Fibroblast of skin of right quadriceps (primary cell): ENCODE measurements at places on chromosomes 2 and 18.

- DNase-seq, result no peak
These were observed 38.7 kb downstream of the MTCL1 start for GRCh38 chr18:8744038-8744437.

GRCh38 chr2:230266638-230267037 is 41.1 kb downstream of the SP140 start:
- DNase-seq, result no peak

DNA sequence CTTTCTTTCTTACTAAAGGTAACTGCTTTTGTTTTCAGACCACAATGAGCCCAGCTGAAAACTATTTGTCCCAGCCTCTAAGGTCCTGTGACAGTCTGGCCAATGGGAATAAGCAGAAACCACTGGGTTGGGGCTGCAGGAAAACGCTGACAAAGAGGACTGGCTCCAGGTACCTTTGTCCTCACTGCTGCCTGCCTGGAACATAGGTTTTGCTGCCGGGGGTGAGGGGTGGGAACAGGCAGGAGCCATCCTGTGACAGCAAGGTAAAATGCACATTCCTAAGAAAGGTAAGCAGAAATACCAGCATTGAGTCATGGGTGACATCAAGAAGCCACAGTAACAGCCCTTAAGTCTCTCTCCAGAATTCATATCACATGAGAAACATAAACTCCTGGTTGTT is 21.6 kb downstream of the PTPN2 start:
- DNase-seq, result no peak

DNA sequence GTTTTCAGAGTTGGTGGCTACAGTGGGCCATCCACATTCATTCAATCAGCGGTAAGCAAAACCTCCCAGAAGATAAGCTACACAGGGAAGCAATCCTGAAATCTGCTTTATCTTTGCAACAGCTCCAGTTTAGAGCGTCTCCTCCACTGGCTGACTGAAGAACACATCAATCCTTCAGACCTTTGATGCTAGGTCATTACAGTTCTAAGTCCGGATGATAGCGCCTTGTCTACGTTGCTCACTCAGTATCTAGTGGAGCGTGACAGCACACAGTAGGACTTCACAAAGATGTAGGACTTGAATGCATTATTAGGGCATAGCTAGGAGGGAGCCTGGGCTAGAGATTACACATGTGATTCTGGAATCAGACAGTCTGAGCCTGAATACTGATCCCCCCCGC is 5.0 kb downstream of the COLEC12 start:
- no peak for DNase-seq

DNA sequence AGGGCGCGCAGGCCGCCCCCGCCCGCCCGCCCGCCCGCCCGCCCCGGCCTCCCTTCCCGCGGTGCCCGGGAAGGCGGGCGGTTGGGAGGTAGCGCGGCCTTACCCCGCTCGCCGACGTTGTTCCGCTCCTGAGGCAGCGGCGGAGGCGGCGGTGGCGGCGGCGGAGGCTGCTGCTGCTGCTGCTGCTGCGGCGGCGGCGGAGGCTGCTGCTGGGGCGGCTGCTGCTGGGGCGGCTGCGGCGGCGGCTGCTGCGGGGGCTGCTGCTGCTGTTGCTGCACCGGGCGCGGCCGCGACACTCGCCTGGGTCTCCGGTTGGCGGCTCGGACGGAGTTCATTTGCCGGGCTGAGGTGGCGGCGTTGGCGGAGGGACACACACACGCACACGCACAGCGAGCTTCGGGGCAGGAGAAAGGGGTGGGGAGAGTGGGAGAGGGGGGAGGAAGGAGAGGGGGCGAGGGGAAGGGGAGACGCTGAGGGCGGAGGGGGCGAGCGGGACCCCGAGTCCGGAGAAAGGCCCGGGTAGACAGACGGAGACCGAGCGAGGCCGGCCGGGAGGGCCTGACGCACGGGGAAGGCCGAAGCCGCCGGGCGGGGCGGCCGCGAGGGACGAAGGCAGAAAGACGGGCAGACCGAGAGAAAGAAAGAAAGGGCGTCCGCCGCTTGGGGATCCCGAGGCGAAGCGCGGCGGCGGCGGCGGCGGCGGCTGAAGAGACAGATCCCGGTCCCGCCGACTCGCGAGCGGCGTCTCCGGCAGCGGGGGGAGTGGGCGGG is 727 bp downstream of the FBXO11 start:
- DNase-seq, result peak; percentile 58

DNA sequence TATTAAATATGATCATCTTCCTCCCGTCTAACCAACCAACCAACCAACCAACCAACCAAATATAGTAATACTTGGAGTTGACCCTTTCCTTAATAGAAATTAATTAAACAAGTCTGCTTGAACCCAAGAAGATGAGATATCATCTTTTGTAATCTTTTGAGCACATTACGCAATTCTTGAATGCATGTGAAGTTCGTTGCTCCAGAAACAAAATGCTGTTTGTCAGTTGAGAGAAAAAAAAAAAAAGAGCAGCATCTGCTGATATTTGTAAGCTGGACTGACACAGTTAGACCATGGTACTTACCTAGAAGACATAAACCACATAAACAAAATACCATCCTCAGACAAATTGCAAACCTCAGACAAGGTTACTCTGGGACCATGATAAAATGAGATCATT is 9.2 kb upstream of the SERPINB2 start:
- peak; percentile 59 for DNase-seq

DNA sequence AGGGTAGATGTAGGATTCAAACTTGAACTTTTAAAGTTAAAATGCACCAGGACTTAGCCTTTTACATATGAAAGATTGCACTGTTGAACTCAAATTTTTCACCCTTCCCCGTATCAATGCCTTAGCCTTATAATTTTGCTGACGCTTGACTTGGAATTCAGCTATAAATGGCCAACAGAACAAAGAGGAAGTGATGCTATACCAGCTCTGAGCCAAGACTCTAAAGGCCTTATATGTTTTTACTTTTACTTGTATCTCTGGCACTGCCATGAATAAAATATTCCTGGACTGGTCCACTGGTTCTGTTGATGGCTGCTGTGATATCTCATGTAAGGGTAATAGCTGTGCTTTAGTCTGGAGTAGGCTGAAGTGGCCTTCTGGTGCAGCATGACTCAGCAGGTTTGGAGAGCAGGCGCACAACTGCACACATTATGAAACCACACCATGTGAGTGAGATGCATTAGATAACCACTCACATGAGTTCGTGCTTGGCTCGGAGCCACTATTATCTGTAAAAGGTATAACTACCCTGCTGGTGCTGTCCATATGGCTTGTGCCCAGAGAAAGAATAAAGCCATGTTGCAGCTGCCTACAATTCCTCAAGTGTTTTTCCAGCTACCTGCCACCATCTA is 8.4 kb upstream of the IER3IP1 start:
- peak; percentile 11 for DNase-seq

DNA sequence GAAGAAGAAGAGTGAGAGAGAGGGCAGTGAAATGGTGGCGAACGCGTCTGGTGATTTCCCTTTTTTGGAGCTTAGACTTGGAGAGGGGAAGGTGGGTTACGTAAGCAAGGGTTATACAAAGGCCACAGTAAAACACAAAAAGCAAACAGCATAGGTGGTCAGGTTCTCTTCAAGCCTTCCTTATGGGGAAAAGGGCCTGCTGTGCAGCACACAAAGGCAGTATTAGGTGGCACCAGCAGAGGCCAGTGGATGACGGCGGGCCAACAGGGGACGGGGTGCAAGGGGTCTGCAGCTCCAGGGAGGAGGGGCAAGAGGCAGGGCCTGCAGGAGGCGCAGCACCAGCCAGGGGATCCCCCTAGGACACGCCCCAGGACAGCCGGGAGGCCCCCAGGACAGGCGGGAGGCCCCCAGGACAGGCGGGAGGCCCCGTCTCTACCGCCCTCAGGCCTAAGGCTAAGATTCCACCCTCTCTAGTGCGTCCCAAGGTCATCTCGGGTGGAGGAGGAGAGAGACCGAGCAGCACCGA is 32.6 kb upstream of the NPC1 start:
- DNase-seq, result peak; percentile 3

DNA sequence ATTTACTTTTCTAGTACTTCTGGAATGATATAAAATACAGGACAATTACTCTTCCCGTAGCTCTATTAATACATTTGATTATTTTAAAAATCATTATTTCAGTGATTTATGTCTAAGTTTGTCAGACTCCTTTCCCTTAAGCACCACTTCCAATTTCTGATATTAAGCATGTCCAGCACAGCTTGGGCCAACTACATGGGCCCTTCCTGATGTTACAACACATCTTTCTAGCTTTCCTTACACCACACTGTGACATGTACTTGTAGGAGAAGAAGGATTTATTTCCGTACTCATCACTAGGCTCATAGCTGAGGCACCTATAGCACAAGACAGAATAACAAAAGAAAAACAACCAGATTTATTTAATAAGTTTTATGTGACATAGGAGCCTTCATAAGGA is 134.8 kb upstream of the HNRNPA3 start:
- DNase-seq, result no peak

GRCh38 chr2:200962811-200963123 is 693 bp downstream of the ORC2 start:
- DNase-seq, result no peak

GRCh38 chr2:117232305-117232704 is 582.2 kb upstream of the DDX18 start:
- DNase-seq, result no peak

GRCh38 chr2:100878000-100878791 is 58.3 kb downstream of the NPAS2 start:
- no peak for DNase-seq
